ENCODE measurements at places on chromosomes 3 and 15.

DNA sequence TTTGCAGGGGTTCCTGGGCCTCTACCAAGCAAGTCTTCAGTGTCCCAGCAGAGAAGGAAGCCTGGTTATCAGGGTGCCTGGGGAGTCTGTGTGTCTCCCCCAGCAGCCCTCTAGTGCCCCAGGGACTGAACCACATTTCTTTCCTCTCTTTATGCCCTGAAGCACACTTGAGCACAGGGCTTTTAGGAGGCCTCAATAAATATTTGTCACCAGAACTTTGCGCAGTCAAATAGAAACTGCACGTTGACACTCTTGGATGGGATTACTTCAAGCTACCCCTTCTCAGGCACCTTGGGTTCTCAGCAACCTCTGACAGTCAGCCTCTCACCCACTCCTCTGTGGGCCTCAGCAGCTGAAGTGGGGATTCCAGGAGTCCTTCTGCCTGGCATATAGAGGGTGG, 226.6 kb upstream of the HES1 start:
- DNase-seq: no peak

DNA sequence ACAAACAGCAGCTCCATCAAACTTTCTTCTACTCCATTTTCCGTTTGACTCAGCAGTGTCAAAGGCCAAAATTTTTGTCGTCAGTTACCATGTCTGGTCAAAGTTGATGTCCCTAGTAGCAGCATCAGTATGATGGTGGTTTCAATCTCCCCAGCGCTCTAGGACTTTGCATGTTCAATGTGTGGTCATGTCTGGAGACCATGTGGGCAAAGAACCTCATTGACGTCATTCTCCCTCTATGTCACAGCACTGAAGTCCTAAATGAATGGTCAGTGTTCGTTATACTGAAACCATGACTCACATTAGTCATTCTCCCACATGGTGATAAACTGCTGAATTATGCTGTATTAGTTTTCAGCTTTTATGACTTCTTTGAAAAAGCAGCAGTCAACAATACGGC, 23.2 kb downstream of the SHC4 start:
- no peak for DNase-seq

DNA sequence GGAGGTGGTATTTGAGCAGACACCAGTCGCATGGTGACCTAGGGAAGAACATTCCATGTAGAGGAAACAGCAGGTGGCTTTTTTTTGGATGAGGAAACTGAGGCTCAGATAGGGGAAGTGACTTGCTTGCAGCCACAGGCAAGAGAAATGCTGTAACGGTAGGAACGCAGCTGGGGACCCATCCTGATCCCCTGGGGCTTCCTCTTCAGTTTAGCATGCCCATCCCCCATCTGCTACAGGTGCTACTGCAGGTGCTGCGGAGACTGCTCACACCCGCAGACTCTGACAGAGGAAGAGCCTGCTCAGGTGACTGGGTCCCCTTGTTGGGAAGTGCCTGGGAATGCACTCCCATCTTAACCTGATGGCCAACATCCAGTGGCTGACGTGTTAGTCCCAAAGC, 55.4 kb upstream of the SEC13 start:
- no peak for DNase-seq

GRCh38 chr3:177881351-177881750, 654.9 kb upstream of the KCNMB2 start:
- peak; percentile 40 for DNase-seq

DNA sequence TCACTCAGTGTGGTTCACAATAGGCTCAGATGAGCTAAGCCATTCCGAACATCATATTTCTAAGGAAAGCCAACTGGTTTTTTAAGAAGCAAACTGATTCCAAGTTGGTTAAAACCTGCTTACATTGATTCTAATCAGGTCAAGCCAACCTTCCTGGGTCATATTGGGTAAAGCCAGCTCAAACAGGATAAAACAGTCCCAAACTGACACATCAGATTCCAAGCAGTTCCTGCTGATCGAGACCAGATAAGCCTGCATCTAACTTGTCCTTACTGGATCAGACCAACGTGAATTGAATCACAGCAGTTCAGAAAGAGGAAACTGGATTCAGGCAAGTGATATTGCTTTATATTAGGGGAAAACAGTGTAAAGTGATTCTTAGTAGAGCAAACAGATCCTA, 18.6 kb upstream of the THSD4 start:
- no peak for DNase-seq

DNA sequence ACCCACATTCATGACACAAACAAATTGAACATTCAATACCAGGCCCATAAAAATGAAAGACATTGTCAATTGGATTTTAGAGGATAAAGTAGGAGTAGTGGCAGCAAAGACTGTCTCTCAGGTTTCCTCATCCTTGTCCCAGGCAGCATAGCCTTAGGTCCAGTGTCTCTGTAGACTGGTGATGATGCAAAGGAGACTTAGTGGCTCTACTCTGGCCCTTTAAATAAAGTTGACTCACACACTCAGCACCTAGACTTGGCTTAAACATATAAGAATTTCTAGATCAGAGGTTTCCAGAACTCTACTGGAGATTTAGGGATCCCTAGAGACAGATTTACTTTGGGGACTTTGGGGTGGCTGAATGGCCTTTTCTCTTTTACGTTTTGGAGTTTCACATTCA, 166.6 kb downstream of the NR1D2 start:
- DNase-seq: no peak

GRCh38 chr3:99118381-99118780, 216.9 kb upstream of the DCBLD2 start:
- DNase-seq: no peak

- no peak for DNase-seq
Observed at GRCh38 chr3:186024210-186024609, 84.7 kb downstream of the ETV5 start.

DNA sequence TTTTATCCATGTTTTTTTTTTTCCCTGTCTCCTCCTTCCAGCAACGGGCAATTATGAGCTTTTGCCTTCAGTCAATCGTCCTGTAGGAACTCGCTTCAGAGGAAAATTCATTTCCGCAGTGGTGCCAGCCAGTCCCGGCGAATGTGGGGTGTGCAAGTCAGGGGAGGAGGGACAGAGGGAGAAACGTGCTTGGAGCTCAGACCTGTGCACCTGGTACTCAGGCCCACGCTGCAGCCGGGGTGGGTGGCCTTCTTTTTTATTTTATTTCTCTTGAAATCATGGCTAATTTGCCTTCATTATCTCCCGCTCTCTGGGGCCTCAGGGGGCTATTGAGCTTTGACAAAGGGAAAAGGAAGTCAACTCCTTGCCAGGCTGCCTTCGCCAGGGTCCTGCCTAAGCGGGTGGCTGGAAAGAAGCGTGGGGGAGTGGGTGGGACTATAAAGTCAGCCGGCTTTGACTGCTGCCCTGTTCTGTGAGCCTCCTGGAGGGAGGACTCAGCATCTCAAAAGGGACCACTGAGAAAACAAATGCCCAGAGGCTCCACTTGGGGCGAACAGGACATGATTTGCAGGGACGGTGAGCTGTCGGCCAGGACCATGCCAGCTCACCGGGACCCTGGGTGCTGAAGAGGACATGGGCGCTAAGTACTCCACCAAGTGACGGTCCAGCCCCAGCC, 5.5 kb downstream of the GRIP2 start:
- peak; percentile 68 for DNase-seq

GRCh38 chr15:100809151-100809550, 70.5 kb upstream of the ALDH1A3 start:
- DNase-seq: no peak

DNA sequence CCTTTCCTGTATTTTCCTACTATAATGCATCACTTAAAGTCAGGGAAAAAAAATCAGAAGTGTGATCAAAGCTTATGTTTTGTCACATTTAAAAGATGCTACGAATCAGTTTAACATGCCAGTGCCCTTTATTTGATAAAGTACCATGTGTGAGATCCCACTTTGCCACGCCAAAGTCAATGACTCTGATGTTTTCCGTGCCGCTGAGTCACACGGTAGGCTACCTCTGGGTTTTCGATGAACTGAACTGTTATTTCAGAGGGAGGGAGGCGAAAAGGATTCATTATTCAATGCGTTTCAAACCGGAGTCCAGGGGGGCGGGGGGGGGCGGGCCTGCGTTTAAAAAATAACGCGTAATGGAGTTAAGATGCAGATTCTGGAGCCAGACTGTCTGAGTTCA, 203.0 kb downstream of the ABHD5 start:
- DNase-seq: no peak

GRCh38 chr3:98817547-98818041, 54.5 kb downstream of the ST3GAL6 start:
- DNase-seq: peak; percentile 39
